ENCODE measurements at places on chromosomes 16 and 17.
A peak's percentile ranks its signal among the peaks of the same experiment; 100 is the strongest.

- DNase-seq: peak; percentile 52
Observed at GRCh38 chr17:1562176-1562643, 382 bp downstream of the PITPNA start.

- no peak for DNase-seq
Observed at GRCh38 chr16:68772871-68773270, 35.8 kb downstream of the CDH1 start.

DNA sequence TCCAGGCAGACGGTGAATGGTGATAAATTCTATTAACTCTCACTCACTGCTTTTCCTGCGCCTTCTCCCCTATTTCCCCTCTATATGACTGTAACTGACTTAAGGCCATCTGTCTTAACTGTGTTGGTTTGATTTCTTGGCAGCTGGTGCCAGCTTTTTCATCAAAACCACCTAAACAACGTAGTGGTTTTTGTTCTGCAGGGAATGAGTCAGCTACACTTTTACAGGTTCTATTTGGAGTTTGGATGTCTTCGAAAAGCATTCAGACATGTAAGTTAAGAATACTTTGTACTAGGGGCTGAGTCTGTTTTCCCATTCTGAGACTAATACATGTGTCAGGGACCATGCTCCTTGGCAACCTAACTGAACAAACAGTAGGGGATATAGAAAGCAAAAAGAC, 8.5 kb downstream of the REXO5 start:
- DNase-seq: no peak

DNA sequence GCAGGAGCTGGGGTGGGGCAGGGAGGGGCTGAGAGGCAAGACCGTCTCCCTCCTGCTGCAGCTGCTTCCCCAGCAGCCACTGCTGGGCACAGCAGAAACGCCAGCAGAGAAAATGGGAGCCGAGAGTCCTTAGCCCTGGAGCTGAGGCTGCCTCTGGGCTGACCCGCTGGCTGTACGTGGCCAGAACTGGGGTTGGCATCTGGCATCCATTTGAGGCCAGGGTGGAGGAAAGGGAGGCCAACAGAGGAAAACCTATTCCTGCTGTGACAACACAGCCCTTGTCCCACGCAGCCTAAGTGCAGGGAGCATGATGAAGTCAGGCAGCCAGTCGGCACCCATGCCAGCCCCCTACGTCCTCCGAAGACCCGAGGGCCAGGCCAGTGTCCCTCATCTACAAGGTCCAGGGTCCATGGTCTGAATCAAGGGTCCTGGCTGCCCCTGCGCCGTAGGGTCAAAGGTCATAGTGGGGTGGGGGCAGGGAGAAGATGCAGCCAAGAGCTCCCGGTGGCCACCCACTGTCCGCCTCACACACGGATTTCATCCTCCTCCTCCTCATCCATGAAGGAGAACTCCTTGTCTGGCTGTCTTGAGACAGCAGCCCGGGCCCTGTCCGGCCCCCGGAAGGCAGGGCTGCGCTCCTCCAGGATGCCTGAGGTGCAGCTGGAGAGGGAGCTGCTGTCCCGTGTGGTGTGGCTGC, 23.4 kb upstream of the CPSF4L start:
- DNase-seq: no peak

- no peak for DNase-seq
Observed at GRCh38 chr17:80468242-80468641, 8.2 kb downstream of the NPTX1 start.

DNA sequence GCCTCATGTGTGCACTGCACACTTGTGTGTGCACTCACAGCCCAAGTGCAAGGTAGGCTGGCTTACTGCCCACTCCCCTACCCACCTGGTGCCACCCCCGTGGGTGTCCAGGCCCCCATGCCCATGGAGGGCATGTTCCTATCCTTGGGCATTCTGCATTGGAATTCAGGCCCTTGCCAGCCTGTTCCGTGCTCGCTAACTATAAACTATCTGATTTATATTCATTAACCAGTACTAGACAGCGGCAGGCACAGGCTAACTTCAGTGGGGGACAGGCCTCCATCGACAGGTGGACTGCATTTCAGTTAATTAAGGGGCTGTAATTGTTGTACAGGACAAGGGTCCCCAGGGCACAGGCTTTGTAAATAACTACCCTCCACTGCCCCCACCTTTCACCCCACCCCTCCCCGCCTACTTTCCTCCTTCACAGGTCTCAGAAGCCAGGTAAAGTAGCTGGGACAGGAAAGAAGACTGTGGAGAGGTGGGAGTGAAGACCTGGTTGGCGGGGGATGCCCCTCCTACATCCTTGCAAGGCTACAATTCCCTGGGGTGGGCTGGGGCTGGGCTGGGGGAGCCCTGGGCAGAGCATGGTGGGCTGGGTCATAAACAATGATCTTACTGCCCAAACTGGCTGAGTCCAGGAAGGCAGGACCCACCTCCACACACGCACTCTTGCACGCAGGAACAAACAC, 119.0 kb upstream of the LHX1 start:
- no peak for DNase-seq

DNA sequence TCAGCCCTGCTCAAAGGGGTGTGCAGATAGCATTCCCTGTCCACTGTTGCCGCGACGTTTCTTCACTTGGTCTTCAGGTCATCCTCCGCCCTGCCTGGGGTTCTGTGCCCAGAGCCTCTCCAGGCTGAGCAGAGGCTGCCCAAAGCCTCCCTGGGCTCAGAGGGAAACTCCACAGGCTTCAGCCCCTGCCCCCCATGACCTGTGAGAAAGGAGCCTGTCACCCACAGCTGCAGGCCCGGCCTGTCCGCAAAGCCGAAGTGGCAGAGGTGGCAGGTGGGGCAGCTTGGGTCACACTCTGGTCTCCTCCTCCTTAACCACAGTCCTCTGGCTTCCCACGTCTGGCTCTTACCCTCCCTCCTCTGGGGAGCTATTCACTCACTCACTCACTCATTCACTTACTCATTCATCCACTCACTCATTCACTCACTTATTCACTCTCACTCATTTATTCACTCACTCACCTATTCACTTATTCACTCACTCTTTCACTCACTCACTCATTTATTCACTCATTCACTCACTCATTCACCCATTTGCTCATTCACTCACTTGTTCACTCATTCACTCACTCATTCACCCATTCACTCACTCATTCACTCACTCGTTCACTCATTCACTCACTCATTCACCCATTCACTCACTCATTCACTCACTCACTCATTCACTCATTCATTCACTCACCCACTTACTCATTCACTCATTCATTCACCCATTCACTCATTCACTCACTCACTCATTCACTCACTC, 7.1 kb upstream of the CPSF4L start:
- no peak for DNase-seq

GRCh38 chr16:88983165-88983564, 6.2 kb upstream of the CBFA2T3 start:
- DNase-seq: no peak

GRCh38 chr16:54284319-54284930, 2.2 kb downstream of the IRX3 start:
- no peak for DNase-seq

GRCh38 chr16:1572673-1573072, 39.2 kb downstream of the IFT140 start:
- DNase-seq: no peak

- no peak for DNase-seq
Observed at GRCh38 chr16:3013491-3013951, 798 bp downstream of the CLDN9 start.

- no peak for DNase-seq
Observed at GRCh38 chr17:62870030-62870541, 62.0 kb upstream of the MARCHF10 start.

- DNase-seq: no peak
Observed at GRCh38 chr16:8407351-8407750, 183.0 kb downstream of the TMEM114 start.

GRCh38 chr17:16997514-16998429, 25.9 kb upstream of the TNFRSF13B start:
- DNase-seq: peak; percentile 65

- no peak for DNase-seq
Observed at GRCh38 chr17:44065668-44066203, 735 bp downstream of the LSM12 start.

DNA sequence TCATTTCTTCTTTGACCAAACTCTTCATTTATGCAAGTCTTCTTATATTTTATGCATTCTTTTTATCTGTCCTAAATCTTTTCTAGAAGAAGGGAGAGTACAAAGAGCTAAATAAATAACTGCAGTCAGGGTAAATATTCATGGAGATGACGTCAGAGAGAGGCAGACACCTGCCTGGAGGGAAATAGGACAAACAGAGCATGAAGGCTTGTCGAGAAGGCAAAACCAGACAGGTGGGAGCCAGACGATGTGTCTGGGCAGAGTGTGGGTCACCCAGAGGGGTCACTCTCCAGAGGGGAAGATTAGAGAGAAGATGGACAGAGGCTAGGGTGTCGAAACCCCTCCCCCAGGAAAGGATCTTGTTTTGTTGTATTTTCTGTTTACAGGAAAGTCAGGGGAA, 78.3 kb upstream of the RPL38 start:
- DNase-seq: no peak

GRCh38 chr16:22054847-22055590, 37.3 kb upstream of the VWA3A start:
- DNase-seq: no peak

GRCh38 chr17:27512511-27513346, 56.5 kb downstream of the KSR1 start:
- no peak for DNase-seq

GRCh38 chr17:59652119-59652518, 32.4 kb downstream of the CLTC start:
- DNase-seq: no peak

DNA sequence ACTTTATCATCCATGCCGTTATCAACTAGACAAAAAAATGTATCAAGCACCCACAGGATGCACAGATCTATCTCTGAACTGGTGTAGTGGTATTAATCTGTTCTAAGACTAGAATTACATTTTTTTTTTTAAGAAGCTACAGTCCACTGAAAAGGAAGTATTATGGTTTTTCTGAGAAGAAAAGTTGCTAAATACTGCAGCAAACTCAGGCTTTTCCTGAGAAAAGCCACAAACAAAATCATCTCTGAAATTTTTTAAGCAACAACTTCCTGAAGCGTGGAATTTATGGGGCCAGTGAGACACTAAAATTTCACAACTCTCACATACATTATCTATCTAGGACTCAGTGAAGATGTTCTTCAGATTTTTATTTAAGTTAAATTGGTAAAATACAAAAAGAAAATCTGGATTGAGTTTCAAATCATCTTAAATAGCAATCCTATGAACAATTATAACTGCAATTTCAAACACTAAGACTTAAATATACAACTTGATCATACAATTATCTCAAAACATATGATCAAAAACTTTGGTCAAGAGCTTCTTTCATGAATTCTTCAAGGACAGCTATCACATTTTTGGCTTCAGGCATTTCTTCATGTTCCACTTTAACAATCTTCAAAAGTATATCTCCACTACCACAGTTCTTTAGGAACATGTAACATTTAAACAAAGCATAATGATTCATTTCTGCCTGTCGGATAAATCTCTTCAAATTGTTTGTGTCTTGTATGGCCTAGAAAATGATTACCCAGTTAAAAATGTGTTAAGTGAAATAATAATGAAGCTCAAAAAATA, 10.5 kb downstream of the C17orf75 start:
- no peak for DNase-seq

Data from heart right ventricle (tissue), 16 donors.